ENCODE measurements at places on chromosomes 3 and 15.
A peak's percentile ranks its signal among the peaks of the same experiment; 100 is the strongest.

- no peak for DNase-seq
Observed at GRCh38 chr15:41809121-41809520, 18.8 kb upstream of the JMJD7 start.

DNA sequence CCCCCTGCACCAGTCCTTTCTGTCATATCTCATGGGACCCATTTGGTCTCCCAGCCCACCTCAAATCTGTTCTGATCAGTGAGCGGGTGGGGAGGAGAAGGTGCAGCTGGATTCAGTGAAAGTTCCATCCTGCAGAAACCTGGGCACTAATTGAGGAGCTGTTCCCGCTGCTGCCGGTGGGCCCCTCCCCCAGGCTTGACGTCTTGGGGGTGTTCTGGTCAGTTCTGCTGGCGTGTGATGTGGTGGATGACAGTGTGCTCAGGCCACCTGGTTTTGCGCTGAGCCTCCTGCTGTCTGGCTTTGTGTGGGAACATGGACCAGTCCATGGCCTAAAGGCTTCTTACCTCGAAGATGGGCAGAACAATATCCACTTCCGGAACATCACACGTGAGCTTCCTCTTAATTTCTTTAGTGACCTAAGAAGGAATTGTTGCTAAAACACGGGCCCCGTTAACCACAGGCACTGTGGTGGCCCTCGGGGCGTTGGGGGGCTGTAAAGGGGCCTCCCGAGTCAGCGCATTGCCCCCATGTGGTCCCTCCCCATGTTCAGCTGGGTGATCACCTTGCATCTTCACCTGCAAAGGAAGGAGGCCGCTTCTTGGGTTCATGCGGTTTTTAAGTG, 59.7 kb downstream of the RGMA start:
- DNase-seq = no peak

DNA sequence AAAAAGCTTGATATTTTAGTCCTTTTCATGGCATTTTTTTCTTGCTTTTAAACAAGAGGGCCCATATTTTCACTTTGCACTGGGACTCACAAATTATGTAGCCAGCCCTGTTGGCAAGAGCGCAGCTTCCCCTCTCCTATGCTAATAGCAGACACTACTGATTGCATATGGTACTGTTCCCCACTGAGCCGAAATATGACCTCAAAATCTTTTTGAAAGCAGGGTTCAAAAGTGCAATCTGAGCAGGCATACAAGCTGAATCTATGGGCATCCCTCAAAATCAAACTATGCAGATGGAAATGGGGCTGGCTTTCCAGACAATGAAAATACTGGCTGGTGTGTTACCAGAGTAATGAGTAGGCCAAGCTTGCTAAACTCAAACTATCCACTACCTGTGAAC, 225.2 kb upstream of the SETMAR start:
- no peak for DNase-seq

GRCh38 chr3:64341296-64341695, 116.0 kb upstream of the PRICKLE2 start:
- peak; percentile 55 for DNase-seq

DNA sequence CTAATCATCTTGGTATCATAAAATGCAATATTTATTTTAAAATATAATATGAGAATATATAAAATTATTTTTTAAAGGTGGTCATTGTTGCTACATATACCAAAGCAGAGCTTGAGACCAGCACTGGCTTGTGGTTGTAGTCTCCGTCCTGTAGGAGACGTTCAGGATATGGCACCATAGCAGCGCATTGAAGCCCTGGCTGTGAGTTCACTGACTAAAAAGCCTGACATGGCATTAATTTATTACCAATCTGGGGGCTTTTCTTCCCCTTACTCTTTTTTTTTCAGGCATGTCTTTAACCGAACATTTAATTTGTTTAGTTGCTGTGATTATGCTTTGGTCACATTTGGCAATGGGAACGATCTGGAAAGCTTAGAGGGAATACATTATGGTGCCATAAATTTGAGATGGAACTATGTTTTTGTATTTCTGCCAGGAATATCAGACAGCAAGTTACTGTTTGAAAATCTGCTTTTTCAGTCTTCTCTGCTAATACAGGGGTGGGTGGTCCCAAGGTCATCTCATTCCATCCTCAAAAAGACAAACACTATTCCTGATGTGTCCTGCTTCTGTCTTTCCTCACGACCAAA, 108.5 kb downstream of the ZIC4 start:
- DNase-seq = no peak

GRCh38 chr15:63605816-63606215, 8.6 kb downstream of the FBXL22 start:
- DNase-seq = no peak

DNA sequence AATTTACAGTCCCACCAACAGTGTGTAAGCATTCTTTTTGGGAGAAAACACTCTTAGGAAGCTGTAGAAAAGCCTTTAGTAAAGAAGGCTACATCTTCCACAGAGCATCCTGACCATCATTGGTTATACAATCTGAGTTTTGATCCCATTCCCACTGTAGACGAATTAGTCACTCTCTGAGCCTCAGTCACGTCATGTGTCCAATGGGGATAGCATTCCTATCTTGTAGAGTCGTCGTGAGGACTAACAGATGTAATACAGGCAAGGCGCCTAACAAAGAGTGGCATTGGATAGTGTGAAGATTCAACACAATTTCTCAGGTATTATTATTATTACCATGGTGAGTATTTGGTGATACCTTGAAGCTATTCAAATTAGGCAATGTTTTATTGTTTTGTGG, 44.0 kb upstream of the ALDH1A3 start:
- no peak for DNase-seq

DNA sequence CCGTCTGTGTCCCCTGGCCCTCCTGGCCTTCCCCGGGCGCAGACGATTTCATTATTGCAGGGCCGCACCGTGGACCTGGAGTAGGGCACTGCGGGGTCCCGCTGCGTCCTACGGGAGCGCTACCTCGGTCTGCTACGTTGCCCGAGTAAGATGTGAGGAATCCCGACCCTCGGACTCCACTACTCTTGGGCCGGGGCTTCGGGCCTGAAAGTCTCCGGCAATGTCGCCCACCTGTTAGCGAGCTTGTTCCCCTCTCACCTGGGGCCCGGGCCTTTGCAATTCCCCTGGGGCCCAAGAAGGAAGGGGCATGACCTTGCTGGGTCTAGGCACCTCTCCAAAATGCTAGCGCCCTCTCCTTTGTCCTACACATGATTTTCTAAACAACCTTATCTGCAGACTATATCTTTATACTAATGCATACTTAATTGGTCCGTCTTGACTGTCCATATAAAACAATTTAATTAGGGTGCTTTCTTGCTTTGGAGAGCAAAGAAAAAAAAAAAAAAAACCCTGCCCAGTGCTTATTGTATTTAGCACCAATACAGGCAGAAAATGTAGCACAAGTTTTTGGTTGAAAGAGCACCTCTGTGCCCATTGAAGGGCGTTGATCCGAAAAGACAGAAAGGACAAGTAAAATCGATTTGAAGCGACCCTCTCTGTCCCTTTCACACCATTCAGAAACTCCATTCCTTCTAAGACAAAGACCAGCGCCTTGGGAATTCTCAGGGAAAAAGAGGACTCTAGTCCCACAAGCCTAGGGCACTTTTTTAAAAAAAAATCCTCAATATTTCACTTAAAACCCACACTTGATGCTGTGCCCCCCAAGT, 7.0 kb upstream of the NR2F2 start:
- no peak for DNase-seq

DNA sequence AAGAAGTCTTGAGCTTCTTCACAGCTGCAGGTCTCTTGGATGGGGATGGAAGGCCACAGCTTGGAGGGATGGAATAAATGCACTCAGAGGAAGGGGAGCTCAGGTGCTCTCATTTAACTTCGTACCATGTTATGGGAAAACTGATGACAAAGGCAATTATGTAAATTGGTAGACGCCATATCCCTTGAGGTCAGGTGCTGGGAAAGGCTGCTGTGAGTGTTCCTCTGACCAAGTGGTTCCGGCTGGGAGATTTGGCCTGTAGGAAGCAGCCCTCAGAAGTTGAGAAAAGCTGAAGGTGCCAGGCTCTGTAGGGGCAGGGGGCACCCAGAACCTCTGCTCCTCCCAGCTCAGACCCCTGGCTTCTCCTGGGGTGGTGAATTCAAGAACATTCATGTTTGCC, 47.1 kb downstream of the FAH start:
- no peak for DNase-seq

- no peak for DNase-seq
Observed at GRCh38 chr3:177426878-177427495, 229.7 kb upstream of the TBL1XR1 start.

DNA sequence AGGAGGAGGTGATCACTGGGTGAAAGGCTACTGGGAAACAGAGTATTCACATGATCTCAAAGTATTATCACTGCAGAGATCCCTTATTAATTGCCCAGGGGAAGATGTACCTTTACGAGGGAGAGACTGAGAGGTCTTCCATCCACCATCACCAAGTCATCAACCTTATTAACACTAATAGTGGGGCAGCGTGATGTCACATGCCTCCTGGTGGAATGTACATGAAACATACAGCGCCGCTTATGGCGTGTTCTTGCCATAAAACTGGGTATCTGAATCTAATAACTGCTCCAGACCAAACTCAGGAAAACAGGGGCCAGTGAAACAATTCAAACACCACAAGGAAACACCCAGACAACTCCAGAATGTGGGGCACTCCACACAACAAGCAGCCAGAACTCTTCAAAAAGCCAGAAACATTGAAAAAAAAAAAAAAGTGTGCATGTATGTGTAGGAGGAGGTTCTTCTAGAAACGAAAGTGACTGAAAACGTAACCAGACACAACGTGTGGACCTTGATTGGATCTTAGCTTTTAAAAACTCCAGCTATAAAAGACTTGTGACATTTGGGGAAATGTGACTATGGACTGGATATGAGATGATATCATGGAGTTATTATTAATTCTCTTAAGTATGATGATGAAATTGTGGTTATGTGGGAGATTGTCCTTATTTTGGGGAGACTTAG, 4.6 kb downstream of the STIMATE start:
- DNase-seq = no peak

DNA sequence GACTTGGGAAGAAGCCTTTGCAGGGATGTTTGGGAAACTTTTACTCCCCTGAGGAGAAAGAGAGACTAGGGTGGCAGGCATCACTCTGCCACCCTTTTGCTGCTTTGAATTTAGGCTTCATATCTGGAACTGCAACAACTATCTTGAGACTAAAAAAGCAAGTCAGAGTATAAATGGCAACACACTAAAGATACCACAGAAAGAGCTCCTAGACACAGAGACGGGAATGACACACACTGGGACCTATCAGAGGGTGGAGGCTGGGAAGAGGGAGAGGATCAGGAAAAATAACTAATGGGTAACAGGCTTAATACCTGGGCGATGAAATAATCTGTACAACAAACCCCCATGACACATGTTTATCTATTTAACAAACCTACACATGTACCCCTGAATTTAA, 237.8 kb downstream of the FGF12 start:
- DNase-seq = no peak

- no peak for DNase-seq
Observed at GRCh38 chr3:154571553-154572226, 141.7 kb upstream of the GPR149 start.

DNA sequence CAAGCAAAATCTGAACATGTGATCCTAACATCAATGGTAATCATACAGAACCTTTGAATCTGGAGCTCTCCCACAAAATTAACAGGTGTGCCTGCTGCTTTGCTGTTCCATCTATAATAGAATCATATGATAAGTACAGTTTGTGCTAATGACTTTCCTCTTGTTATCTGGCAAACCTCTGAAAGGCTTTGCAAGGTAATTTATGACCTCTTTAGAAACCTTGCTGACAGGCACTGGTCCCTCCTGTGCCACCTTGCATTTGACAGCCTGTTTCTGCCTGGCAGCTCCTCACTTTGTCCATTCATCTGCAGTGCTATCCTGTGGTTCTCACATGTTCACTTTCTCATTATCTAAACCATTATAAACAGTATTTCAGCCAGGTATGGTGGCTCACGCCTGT, 10.2 kb upstream of the HTR3C start:
- DNase-seq = no peak

DNA sequence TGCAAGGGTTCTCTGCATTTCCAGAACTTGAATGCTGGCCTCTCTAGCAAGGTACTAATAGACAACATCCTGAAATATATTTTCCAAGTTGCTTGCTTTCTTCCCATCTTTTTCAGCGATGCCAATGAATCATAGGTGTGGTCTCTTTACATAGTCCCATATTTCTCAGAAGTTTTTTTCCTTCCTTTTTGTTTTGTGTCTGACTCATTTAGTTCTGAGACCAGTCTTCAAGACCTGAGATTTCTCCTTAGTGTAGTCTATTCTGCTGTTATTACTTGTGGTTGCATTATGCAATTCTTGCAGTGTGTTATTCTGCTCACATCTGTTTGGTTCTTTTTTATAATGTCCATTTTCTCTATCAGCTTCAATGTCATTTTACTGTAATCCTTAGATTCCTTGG, 1265.0 kb upstream of the ALCAM start:
- DNase-seq = no peak

DNA sequence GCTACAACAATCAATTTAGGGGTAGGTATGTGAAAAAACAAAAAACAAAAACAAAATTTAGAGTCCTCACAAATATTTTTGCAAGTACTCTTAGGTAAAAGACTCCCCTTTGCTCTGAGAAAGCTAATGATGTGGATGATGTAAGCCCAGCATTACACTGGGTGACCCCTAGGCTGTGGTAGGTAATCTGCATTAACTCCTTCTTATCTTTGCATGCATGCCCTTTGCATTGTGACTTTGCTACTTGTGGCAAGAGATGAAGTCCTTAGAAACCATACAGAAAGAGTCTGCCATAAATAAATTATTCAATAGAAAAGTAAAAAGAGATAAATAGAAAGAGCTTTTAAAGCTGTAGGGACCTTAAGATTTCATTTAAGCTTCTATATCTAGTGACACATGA, 159.7 kb upstream of the MBNL1 start:
- DNase-seq = no peak

DNA sequence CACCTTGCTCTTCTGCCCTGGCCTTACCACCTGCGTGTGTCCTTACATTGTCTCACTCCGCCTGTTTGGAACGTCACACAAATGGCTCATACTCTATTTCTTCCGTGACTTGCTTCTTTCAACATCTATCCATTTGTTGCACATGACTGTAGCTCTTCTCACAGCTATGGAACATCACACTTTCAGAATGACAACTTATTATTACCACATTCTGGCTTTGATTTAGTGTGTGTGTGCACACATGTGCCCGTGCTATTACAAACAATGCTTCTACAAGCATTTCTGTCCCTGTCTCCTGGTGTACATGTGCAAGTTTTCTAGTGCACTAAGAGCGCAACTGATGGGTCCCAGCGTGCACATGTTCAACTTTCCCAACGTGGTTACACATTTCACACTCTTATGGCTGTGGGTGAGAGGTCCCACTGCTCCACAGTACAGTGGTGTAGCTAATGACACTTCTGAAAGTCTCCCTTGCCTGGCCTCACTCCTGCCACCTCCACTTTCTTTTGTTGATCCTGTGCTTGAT, 37.8 kb downstream of the PTH1R start:
- DNase-seq = no peak

DNA sequence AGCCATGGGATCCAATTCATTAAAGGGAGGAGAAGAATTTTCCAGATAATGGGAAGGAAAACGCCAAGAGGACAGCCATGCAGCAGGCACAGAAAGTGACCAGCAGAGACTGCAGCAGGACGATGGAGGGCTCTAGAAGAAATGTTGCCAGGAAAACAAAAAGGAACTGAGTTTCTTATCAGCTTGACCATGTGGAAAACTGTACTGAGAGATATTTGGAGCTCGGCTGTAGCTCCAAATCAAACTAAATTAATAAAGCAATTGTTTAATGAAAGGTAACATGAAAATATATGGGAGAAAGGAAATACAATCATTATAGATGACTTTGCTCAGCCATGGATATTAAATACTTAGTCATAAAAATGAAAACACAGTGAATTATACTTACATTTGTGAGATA, 63.7 kb downstream of the SSR3 start:
- DNase-seq = no peak

- no peak for DNase-seq
Observed at GRCh38 chr3:4138786-4139431, 164.3 kb upstream of the SETMAR start.

Measured in right forelimb (tissue), 1 donor.